ENCODE measurements at places on chromosomes 2 and 18. TPM values are rescaled to one million over a fixed set of nuclear protein-coding genes. Genes with fewer than 3 reads are reported as not detected.

IL36RN gene
- 6.0 TPM for total RNA-seq

PCARE gene
- total RNA-seq = 1.4 TPM

DNA sequence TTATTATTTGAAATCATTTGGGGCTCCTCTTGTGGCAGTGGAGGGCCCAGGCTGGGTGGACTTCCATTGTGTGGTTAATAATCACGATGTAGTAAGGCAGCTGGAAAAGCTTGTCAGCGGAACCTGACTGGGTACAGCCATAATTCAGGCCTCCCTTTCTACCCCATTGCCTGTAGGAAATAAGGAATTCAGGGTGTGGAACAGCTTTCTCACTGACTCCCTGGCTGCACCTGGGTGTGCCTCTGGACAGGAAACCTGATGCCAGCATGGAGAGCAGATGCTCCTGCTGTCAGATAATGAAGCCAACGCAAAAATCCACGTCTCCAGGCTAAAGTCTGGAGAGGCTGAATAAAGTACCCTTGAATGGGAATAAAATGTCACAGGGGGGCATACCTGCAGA lies 44.2 kb downstream of the LYPD6B start:
- no peak for DNase-seq

GRCh38 chr18:8763611-8764010 lies 58.3 kb downstream of the MTCL1 start:
- no peak for DNase-seq

DNA sequence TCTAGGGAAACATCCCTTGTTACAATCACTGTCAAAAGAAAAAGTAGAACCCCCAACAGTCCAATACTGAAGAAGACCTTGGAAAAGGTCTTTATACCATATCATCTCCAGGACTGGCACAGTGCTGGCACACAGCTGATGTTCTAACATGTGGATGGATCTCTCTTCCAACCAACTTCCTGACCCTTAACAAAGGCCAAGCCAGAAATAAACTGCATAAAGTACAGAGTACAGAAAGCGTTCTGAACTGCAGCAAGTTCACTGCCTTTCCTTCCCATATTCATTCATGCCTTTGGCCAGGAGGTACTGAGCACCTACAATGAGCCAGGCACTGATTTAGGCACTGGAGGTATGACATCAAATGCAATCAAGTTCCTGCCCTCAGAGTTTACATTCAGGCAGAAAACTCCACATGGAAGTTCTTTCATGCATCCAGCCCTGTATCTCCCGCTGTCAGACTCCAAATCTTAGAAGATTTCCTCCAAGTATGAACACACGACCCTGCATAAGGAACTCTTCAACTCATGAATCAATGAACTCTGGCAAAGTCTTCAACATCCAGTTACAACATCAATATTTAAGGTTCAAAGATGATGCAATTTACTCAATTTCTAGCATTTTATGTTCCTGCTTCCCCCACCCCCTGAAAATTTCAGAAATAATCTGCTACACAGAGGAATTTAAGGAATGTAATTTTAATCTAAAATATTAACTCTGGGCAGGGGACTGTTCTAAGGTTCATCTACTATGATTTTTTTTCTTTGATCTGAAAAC lies 33.8 kb downstream of the ACVR1 start:
- no peak for DNase-seq

GRCh38 chr2:148201075-148202004 lies 180.4 kb downstream of the MBD5 start:
- no peak for DNase-seq

GRCh38 chr2:120251880-120252224 lies 800 bp upstream of the RALB start:
- DNase-seq = no peak

DNA sequence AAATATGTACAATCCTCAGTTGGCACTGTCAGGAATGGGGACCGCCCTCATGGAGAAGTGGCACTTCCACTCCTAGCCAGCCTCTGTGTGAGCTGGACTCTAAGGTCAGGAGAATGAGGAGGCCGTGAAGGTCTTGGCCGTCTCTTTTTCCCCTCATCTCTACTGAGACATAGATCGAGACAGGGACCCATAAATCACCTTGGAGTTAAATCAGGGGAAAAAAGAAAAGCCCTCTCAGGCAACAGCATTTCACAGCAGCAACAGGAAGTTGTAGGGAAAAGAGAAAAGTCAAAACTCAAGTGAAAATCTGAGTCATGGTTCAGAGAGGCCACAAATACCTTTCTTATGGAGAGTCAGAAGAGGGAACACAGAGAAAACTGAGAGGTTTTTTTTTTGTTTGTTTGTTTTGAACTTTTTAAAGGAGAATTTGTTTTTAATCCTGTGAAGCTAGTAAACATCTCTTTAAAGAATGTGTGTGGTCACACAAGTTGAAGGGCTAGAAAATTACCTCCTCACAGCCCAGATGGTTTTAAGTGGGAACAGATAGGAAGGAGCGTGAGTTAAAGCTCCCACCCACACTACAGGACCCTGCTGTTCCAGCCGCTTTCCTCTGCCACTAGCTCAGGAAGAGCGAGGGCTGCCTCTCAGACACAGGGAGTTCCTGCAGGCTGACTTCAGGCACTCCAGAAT lies 30.6 kb upstream of the CYP1B1 start:
- peak; percentile 84 for DNase-seq

All from umbilical cord (tissue), 2 donors.